ENCODE measurements at places on chromosomes 16 and 17. TPM values are rescaled to one million over a fixed set of nuclear protein-coding genes. Genes with fewer than 3 reads are reported as not detected.
A peak's percentile ranks its signal among the peaks of the same experiment; 100 is the strongest.

DNA sequence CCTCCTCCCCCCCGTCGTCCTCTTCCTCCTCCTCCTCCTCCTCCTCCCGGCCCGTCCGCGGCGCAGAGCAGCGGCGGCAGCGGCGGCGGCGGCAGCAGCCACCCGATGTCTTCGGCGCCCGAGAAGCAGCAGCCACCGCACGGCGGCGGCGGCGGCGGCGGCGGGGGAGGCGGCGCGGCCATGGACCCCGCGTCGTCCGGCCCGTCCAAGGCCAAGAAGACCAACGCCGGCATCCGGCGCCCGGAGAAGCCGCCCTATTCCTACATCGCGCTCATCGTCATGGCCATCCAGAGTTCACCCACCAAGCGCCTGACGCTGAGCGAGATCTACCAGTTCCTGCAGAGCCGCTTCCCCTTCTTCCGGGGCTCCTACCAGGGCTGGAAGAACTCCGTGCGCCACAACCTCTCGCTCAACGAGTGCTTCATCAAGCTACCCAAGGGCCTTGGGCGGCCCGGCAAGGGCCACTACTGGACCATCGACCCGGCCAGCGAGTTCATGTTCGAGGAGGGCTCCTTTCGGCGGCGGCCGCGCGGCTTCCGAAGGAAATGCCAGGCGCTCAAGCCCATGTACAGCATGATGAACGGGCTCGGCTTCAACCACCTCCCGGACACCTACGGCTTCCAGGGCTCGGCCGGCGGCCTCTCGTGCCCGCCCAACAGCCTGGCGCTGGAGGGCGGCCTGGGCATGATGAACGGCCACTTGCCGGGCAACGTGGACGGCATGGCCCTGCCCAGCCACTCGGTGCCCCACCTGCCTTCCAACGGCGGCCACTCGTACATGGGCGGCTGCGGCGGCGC is at the start of gene FOXF1:
TSS of gene FOXF1 (plus strand) at position 63 of the 797 bp plus-strand sequence. CDS start at position 106, 43 bp downstream.
- no peak for DNase-seq

DNA sequence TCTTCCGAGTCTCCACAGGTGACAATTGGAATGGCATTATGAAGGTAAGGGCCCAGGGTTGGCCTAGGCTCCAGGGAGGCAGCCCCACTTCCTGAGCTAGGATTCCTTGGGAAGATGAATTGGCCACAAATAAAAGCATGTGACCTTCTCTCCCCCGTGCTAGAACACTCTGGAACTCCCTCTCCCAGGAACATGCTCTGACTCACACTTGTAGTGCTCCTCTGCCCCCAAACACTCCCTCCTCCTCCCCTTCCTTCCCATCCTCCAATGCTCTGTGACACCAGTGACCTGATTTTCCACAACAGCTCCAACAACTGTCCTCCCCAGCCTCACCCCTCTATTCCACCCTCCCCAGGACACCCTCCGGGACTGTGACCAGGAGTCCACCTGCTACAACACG is 16.4 kb upstream of the ABCC3 start:
- DNase-seq: no peak

GRCh38 chr16:9148374-9149015 is 57.1 kb downstream of the HAPSTR1 start:
- no peak for DNase-seq

GRCh38 chr17:39671651-39672521 is 3.6 kb downstream of the PNMT start:
- no peak for DNase-seq

GRCh38 chr16:68079626-68080344 is 5.4 kb upstream of the NFATC3 start:
- DNase-seq: peak; percentile 86

GRCh38 chr17:83086199-83086880 is 6.9 kb downstream of the METRNL start:
- no peak for DNase-seq

The FBXW10 gene
- total RNA-seq: 0.83 TPM

The CA7 gene
- total RNA-seq: 24.7 TPM

The ABI3 gene
- 4.9 TPM for total RNA-seq

Data from Peyer's patch (tissue), 4 donors.